ENCODE measurements at places on chromosomes 11 and 22.

DNA sequence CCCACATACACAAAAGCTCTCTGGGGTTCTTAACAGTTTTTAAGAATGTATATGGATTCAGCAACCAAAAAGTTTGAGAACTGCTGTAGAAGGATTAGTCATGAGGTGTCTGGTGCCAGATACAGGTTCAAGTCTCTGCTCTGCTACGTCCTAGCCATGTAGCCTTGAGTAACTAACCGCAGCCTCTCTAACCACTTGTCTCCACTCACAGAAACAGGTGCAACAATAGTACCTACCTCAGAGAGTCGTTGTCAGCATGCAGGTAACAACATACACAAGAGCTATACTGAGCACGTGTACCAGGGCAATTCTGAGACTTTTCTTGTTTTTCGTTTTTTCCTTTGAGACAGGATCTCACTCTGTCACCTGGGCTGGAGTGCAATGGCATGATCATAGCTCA is 26.9 kb downstream of the CBX7 start:
- no peak for DNase-seq

DNA sequence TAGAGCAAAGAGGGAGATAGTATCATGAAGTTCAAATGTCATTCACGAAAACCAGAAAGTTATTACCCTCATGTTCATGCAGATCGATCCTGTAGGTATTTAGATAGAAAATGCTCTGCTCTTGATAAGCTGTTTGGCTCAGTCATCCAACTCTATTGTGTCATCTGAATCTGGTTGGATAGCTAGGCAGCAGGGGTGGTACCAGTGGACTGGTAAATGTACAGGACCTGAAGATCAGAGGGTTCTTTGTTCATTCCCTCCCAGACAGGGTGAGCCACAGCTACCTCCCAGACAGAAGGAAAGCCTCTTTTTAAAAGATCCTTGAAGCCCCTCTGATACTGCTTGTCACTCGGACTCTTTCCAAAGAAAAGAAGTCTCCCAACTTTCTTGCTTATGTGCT is 29.8 kb upstream of the DRD2 start:
- no peak for DNase-seq

DNA sequence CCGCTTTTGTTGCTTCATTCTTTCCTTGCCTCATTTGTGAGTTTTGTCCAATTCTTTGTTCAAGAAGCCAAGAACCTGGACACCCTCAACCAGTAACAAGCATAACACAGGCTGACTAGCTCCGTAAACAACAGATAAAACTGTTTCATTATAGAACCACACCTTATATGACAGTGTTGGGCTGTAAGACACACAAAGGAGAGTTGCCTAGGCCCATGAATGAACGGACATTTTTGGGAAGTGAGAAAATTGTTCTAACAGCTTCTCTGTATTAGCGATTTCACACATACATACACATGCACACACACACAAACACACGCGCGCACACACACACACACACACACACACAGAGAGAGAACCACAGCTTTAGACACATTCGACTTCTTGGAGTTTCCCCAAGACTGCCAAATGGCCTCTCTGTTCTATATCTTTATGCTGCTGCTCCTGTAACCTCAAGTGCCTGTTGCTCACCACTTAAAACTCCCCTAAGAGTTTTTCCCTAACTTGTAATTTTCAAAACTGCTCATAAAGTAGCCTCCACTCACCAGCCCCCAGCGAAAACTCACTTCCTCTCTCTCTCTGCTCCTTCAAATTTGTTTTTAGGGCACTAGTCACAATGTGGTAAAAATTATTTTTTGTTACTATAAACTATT is 35.9 kb downstream of the CTSC start:
- no peak for DNase-seq

- no peak for DNase-seq
Measured at GRCh38 chr22:33104147-33104854, 46.1 kb upstream of the SYN3 start.

DNA sequence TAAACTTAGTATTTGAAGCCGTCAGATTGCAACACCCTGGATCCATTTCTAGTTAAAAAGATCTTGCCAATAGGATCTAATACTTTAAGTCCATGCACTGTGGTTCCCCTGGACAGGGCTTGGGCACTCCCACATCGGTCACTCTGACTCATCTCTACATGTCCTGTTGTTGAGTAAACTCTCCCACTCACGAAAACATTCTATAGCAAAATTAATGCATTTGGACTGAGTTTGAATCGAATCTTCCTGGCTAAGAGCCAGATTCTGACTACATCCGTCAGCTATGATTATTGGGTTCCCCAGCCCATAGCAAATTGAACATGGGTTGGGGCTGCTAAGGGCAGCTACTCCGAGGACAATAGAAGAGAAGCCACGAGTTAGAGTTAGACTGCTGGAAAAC is 182.1 kb upstream of the SORL1-AS1 start:
- no peak for DNase-seq

- DNase-seq, result no peak
Measured at GRCh38 chr11:26929806-26930517, 64.0 kb upstream of the FIBIN start.

DNA sequence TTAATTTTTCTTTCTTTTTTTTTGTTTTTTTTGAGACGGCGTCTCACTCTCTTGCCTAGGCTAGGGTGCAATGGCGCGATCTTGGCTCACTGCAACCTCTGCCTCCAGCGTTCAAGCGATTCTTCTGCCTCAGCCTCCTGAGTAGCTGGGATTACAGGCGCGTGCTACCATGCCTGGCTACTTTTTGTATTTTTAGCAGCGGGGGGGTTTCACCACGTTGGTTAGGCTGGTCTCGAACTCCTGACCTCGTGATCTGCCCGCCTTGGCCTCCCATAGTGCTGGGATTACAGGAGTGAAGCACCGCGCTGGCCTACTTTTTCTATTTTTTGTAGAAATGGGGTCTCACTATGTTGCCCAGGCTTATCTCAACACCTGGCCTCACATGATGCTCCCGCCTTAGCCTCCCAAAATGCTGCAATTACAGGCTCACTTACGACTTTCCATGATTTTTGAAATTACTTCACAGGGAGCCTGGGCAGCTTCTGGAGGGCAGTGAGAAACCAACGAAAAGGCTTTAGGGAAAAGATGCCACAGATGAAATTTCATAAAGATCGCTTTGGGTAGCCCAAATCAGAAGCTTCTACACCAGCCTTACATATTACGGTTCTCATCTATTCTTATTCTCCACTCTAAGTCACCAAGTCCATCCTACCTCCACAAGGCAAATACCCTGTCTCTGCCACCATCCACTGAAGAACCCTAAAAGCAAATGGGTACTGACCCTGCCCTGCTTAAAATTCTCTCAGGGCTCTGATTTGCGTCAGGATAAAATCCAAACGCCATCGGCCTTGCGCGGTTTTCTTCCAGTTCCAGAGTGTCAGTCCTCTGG is 866 bp upstream of the RRM1 start:
- DNase-seq, result no peak

DNA sequence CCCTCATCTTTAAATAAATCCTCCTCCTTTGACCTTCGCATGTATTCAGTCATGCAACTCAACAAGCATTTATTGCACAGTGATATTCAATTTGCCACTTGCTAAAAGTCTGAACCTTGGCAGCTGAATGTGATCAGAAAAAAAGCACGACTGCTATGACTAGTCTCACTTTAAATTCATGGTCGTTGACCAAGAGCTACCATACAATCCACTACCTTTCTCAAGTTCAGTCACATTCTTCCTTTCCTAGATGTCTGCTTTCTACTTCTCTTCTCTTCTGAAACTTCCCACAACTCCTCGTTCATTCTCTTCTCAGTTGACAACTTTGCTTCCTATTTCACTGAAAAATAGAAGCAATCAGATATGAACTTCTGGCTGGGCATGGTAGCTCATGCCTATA is 2.0 kb upstream of the SAA1 start:
- no peak for DNase-seq

DNA sequence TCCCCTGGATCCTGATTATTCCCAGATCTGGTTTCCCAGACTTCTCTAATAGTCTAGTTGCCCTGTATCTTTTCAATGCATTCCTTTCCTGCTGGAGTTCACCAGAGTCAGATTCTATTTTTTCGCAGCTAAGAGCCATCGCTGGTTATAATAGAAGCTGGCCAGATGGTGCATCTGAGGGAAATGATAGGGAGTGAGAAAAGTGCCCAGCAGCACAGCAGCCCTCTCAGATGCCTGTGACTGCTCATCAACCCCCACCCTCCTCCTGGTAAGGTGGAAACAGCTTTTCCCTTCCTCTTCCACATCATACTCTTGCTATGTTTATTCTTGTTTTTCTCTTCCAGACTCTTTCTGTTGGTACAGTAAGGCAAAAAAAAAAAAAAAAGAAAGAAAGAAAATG is 12.8 kb downstream of the OR8A1 start:
- DNase-seq, result no peak

All from GM12891 (cell line).